ENCODE measurements at places on chromosomes 5 and 9. TPM values are rescaled to one million over a fixed set of nuclear protein-coding genes. Genes with fewer than 3 reads are reported as not detected.

CENPP gene
- total RNA-seq: 2.4 TPM

DPYSL3 gene
- 120 TPM for total RNA-seq

ARID3C gene
- 0.22 TPM for total RNA-seq

RLN2 gene
- 0.25 TPM for total RNA-seq

ZDHHC11 gene
- total RNA-seq: 0.44 TPM

TSLP gene
- total RNA-seq: 2.5 TPM

SKP1 gene
- 284 TPM for total RNA-seq

QRFP gene
- not detected for total RNA-seq

FOXD4 gene
- total RNA-seq: not detected

FBP2 gene
- not detected for total RNA-seq

NUDT12 gene
- total RNA-seq: 17.2 TPM

GFI1B gene
- total RNA-seq: not detected

GPX3 gene
- total RNA-seq: 1.7 TPM

CCIN gene
- 8.5 TPM for total RNA-seq
